ENCODE measurements at places on chromosomes 3 and 15.

DNA sequence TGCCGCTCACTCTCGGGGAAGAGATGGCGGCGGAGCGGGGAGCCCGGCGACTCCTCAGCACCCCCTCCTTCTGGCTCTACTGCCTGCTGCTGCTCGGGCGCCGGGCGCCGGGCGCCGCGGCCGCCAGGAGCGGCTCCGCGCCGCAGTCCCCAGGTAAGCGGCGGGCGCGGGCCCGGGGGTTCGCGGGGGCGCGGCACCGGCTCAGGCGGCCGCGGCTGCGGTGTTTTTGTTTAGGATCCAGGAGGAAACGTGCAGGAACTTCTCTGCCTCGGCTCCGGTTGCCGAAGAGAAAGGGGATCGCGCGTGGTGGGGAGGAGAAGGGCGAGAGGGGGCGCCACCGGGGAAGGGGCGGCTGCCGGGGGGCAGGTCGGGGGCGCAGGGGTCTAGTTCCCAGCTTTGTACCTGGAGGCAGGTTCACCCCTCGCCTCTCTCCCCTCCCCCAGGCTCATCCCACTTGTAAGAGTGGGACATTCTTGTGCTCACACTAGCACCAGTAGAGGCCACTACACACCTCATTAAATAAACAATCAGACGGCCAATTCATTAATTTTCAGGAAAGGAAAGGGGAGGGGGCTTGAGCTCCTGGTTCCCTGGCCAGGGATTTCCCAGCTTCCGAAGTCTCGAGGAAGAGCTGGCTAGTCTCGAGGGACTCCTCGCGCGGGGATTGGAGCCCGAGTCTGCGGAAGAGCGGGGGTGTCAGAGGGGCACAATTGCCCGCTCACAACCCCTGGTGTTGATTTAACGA is 562 bp downstream of the NEO1 start:
- peak; percentile 12 for DNase-seq

DNA sequence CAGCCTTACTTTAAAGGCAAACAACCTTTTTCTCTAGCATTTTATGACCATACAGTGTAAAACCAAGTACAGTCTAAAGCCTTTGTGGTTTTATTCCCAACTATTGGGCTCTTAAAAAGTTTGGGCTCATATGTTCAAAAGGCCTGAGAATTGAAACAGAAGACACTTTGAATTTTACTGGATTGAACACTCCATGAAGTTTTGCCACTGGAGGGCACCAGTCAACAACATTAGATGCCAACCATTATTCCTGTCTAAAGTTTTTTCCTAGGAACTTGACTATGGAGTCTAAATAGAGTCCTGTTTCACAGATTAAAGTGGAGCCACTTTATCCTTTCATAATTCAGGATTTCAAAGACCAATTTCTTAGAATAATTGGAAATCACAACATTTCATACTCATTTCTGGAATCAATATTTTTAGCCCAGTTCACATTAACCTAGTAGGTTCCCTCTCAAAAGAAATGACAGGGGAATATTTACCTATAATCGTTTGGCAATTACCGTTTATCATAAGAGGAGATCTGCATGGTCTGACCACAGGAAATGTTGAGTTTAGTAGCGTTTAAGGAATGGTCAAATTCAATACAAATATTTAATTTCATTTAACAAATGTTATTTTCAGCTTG is 244.1 kb upstream of the PDZRN3 start:
- DNase-seq, result no peak

DNA sequence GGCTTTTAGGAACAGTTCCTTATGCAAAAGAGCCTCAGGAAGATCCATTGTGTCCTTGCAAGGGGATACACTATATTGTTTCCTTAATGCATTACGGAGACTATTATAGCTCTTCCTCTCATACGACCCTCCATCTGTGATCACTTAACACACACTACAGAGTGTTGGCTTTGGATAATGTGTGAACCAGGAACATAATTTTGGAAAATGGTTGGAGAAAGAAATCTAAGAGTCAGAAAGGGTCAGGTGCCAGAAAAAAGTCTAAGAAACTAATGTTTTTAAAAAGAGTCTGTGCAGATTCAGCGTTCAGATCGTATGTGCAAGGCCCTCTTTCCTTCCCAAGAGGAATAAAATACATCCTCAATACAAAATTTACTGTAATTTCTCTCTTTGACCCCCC is 27.3 kb downstream of the LRRN1 start:
- no peak for DNase-seq

DNA sequence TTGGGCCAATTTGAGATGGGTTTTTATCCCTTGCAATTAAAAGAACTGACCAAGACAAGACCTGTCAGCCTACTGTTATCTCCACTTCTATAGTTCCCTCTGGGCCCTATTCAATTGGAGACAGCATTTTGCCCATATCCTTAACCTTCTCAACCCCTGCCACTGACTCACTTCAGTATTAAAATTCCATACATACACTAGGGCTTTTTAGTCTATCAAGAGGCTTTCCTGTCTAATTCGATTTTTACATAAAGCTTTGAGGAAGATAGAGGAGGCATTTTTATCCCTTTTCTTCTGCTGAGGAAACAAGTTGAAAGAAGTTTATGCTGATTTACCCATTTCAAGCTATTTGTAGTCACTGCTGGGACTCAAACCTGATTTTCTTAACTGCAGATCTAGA is 51.1 kb downstream of the GTF2E1 start:
- no peak for DNase-seq

- DNase-seq, result peak; percentile 12
Measured at GRCh38 chr3:16448639-16449070, 64.8 kb downstream of the RFTN1 start.

DNA sequence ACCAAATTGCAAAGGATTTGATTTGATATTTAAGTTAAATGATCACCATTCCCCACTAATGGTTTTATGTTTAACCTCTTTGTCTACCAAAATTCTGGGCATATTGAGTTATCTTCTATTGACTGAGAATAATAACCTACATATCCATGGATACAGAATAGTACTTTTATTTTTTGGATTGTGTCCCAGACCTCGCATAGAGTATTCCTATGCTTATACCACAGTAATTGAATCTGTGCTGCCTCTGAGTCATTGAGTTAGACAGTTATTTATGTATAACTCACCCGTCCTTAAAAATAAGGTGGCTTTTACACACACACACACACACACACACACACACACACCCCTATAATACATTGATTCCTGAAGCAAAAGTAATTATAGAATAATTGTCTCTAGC is 690.1 kb upstream of the BCHE start:
- DNase-seq, result no peak

- DNase-seq, result no peak
Measured at GRCh38 chr3:73094129-73094528, 32.7 kb downstream of the EBLN2 start.

- DNase-seq, result no peak
Measured at GRCh38 chr3:70358978-70359580, 46.6 kb upstream of the MDFIC2 start.

DNA sequence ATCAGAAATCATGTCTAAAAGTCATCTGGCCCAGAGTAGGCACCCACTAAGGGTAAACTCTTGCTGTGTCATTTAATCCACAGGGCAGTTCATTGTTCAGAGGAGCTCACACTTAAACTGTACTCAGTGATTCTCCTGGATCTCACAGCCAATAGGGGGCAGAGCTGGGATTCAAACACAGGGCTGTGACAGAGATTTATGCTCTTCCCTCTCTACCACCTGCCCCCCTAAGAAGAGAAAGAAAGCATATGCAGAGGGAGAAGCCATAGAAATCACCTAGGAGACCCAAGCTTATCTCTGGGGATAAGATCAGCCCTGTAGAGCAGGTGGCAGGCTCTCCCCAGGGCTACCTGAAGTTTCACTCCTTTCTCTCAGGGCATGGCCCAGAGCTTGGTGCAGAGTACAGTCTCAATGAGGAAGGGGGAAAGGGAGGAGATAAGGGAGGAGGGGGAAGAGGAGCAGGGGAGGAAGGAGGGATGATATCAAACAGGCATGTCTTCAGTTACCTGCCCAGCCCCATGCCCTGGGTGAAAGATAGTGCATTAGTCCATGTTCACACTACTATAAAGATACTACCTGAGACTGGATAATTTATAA is 51.8 kb upstream of the ADPGK start:
- DNase-seq, result no peak

- DNase-seq, result no peak
Measured at GRCh38 chr15:52466134-52466701, 62.5 kb downstream of the MYO5A start.

- no peak for DNase-seq
Measured at GRCh38 chr15:69377216-69377970, 36.8 kb upstream of the KIF23 start.

Measured in activated T-cell treated with anti-CD3 and anti-CD28 coated beads, Interleukin-2, amount 50 U/mL, for 4 hours (primary cell).